Tibial nerve (tissue), 4 donors: ENCODE measurements at places on chromosomes 7 and 10. TPM values are rescaled to one million over a fixed set of nuclear protein-coding genes. Genes with fewer than 3 reads are reported as not detected.

Gene ADRA2A
- total RNA-seq = 21.8 TPM

Gene FBXL13
- total RNA-seq = 3.5 TPM

DNA sequence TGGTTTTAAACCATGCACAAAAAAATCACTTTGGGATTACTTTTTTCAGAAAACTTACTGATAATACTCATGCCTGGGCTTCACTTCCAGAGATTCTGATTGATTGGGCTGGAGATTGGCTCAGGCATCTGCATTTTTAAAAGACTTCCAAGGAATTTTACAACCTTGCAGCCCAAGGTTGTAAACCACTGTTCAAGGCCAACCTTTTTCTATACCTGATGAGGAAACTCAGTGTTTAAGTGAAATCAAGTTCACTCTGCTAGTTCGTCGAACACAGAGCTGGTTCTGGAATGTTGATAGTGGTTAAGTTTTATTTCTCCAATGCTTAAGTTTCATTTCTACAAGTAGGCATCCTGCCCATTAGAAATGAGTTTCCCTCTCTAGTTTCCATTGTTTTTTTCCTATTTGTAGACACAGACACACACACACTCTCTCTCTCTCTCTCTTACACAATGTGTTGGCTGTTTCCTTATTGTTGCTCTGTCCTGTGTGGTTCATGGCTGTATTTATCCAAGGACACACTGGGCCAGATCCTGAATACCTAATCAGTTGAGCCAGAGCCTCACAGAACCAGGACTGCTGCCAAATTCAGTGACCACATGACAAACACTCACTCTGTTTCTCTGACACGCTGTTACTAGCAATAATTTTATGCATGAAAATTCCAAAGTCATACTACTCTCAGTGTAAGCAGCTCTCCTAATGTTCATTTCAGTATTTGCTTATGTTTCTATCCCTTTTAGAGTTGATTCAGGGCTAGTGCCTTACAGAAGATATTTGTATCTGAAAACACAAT, 3.7 kb upstream of the IFIT1B start:
- DNase-seq = peak; percentile 84

- no peak for DNase-seq
Observed at GRCh38 chr10:78992333-78992732, 76.4 kb upstream of the ZMIZ1 start.

DNA sequence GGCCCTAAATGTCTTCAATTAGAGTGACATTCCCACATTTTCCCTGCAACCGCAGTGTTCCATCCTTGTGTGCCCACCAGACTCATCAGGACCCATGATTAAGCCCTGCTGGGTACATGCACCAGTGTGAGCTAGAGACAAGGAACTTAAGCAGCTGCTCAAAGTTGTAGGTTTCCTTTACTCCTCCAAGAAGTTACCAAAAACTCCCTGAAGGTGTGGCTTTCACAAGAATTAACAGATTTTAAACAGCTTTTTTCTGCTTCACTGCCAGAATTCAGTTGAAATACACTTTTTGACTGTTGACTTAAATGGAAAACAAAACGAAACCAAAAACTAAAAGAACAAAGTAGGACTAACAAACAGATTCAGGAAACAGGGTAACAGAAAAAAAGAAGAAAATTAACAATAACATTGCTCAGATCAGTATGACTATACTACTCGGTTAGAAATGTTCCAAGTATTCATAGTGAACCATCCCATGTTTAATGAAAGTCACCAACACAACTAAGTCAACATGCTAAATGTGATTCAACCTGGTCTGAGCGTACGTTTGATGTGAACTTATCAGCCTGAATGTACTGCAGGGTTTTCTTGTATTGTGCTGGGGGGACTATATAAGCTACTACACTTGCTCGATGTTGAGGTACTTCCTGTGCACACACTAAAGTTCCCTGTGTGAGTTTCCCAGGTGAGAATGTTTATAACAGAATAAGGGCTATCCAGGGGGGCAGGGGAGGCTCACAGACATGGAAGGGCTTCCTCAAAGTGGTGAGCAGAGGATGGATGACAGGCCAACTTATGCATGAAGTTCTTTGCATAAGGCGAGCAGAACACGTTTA, 22.2 kb downstream of the SLC37A3 start:
- no peak for DNase-seq

DNA sequence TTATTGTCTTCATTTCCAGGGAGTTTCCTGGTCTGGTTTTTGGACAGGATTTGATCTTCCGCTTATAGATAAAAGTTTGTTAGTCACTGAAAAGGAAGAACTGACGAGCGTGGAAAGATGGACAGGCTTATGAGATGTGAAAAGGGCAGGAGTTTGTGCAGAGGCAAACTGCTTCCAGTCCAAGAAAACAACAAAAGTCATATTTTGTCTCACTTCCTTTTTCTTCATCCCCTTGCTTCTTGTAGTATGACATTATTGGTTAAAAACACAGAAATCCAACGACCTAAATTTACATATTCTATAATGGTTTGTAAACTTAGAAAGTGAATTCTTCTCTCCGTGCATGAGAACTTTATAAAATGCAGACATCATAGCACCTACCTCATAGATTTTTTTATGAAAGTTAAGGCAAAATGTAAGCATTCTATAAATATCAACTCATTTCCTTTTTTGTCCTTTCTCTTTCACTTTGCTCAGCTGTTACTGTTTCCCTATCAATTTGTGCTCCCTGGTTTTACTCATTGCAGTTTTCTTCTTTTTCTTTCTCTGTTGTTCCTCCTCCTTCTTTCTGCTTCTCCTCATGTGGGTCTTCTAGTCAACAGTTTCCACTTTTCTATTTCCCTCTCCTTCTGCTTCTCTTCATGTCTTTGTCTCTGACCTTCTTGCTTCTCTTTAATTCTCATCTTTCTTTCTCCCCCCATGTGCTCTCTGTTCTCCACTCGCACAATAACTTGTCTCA, 370.2 kb downstream of the ARL4A start:
- DNase-seq = no peak
